ENCODE measurements at places on chromosomes 4 and X.

- DNase-seq = no peak
Observed at GRCh38 chr4:76626686-76627465, 191.8 kb downstream of the SHROOM3 start.

DNA sequence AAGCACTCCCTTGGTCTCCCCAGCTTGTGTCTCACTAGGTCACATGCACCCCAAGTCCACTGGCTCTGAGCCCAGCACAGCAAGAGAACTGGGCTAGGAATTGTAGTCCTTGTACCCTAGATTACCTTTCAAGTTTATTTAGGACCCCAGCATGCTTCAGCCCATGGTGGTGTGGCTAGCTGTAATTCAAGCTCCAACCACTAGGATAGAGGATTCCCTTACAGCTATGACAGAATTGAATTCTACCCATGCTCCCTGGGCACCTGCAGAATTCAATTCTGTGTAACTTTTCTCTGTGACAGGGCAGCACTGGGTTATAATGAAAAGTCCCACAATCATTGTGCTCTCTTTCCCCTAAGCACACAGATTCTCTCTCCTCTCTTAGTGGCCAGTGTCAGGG, 253.8 kb upstream of the DMD start:
- DNase-seq = no peak

- no peak for DNase-seq
Observed at GRCh38 chr4:75644095-75644494, 13.8 kb upstream of the CDKL2 start.

- no peak for DNase-seq
Observed at GRCh38 chrX:106963111-106963510, 36.9 kb downstream of the MORC4 start.

DNA sequence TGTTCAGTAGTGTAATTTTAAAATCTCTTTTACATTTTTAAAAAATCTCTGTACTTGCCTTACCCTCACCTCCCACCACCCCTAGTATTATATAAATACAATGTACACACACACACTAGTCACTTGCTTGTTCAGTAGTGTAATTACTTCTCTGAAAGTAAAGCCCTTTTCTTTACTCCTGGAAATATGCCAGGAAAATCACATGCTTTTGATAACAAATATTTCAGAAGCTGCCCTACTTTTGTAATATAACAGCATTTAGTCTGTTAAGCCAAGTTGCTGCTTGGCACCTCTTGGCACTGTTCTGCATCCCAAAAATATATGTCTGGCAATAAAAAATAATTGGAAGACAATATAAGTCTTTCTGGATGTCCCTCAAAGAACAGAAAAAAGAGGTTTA, 172.8 kb upstream of the APOOL start:
- no peak for DNase-seq

DNA sequence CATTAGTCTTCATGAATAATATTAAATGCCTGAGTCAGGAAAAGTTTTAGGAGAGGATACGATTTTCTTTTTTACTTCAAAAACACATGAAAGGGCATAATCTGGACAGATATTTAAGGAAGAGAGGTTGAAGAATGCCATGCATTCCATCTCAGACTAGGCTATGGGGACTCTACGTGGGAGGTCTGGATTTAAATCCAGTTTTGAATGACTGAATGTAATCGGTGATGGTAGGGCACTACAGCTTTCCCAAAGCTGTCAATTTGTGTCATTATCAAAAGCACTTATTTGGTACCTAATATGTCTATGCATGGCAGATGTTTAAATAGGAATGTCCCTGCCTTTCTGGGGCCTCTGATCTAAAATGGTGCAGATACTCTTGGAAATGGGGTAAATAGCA, 59.3 kb upstream of the RPL34 start:
- DNase-seq = no peak

Measured in iPS DF 19.7 (cell line).